ENCODE measurements at places on chromosomes 11 and 22.

GRCh38 chr11:131195661-131196517 lies 174.5 kb upstream of the NTM start:
- DNase-seq: no peak

GRCh38 chr11:41053894-41054293 lies 405.6 kb downstream of the LRRC4C start:
- DNase-seq: no peak

- DNase-seq: no peak
Observed at GRCh38 chr11:56700242-56700913, 1.5 kb downstream of the OR9G1 start.

DNA sequence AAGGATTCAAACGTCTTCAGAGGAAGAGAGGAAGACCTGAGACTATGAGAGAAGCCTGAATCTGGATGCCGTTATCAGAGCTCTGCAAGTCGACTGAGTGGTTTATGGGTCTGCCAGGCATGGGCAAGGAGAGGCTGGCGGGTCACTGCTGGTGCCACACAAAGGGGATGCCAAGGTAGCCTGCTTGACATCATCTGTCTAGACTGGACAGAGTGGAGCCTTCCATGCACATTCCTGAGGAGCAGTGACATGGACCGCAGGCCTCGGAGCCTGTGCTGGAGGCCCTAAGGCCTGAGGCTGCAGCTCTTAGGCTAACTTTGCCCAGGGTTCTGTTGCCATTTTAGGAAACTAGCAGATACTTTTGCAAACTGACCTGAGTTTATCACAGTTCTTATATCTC lies 127.4 kb downstream of the WT1 start:
- DNase-seq: no peak

DNA sequence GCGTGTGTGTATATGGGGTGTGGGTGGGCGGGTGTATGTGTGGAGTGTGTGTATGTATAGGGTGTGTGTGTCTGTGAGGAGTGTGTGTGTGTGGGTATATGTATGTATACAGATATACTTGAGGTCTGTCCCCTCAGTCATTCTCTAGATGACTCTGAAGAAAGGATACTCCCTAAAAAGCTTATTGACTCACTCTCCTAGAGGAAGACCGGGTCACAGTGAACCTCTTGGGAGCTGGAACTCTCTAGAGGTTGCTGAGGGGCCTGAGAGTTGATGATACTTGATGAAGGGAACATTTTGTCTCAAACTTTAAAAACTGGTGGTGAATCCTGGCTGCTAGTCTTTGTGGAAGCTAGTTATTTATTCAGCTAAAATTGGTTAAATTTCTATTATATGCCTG lies 15.1 kb downstream of the STX3 start:
- no peak for DNase-seq

DNA sequence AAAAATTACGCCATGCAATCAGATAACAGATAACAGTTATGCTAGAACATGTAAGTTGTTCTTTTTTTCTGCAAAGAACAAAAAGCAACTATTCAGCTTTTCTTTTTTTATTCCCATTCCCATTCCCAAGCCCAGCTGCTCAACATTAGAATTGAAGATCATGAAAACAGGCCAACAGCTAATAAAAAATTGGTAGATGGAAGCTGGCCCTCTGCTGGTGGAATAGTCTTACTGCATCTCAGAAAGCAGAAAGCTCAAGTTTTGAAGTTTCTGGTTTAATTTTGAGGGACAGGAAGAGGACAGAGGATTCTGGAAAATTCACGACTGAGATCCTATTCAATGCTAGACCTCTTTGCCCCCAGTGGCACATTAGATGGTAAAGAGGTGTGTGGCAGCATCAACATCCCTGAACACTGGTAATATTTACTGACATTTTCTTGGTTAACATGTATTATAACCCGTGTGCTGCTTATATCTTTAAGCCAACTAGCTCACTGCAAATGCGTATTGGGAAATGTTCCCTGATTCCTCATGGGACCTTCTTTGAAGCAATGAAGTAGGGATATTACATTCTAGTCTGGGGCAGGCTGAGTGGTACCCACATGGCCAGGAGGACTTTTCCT lies 591.2 kb downstream of the OPCML start:
- DNase-seq: no peak

DNA sequence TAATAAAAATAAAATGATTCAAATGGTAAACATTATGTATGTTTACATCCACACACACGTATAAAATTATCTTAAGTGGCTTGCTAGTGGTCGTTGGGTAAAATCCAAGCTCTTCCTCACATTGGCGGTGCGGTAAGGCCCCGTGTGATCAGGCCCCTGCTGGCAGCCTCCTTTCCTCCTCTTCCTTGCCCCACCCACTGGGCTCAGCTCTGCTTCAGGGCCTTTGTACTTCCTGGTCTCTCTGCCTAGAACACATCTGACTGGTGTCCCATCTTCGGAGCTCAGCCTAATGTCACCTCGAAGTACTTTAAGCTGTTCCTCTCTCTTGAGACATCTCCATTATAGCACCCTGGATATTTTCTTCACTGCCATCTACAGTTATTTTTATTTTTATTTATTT lies 52.8 kb downstream of the OSBP2 start:
- no peak for DNase-seq

DNA sequence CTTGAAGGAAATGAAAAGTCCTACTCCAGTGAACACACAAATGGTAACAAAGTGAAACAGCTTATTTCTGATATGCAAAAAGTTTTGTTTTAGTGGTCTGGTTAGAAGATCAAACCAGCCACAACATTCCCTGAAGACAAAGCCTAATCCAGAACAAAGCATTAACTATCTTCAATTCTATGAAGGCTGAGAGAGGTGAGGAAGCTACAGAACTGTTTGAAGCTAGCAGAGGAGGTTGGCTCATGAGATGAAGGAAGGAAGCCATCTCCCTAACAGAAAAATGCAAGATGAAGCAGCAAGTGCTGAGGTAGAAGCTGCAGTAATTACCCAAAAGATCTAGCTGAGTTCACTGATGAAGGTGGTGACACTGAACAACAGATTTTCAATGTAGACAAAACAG lies 168.4 kb downstream of the IGLL1 start:
- DNase-seq: no peak

DNA sequence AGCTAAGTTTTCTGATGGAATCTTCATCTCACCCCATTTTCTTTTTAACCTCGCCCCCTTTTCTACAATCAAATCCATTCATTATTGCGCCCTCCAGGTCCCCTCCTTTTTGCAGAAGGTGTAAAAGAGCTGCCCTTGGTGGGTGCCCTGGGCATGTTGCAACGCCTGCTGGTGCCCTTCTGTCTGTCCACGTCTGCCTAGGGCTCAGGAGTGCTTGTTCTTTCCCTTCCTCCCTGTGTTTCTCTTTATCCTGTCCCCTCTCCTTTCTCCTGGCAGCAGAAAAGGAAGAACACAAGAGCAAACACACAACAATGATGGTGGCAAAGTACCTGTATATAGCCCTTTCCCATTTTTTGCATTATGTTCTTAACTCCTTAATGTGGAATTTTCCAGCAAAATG lies 6.2 kb upstream of the TLCD5 start:
- no peak for DNase-seq

DNA sequence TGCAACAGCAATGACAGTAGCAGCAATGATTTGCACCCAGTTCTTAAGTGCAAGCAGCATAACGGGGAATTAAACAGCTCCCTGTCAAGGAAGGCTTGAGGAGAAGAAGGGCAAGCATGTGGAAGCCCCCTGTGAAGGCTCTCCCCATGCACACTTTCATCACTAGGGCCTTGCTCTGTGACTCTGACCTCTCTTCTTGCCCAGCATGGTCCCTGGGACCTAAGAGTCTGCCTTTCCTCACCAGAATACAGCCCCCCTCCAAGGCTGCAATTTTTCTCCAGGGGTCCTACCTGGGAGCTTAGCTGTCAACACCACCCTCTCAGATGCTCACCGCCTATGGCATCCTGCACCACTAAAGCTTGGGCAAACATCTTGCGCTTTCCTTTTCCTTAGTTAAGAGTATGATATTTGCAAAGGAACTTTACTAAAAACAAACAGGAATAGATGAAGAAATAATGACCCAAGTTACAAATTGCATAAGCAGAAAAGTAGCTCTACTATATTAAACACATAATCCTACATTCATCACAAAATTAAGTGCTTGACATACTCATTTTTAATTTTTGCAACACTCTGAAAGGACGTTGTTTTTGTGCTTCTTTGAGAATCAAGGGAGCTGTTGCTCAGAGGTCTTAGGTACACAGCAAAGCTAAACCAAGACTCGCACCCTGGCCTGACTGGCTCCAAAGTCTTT lies 187.6 kb downstream of the ADAMTS15 start:
- DNase-seq: no peak

DNA sequence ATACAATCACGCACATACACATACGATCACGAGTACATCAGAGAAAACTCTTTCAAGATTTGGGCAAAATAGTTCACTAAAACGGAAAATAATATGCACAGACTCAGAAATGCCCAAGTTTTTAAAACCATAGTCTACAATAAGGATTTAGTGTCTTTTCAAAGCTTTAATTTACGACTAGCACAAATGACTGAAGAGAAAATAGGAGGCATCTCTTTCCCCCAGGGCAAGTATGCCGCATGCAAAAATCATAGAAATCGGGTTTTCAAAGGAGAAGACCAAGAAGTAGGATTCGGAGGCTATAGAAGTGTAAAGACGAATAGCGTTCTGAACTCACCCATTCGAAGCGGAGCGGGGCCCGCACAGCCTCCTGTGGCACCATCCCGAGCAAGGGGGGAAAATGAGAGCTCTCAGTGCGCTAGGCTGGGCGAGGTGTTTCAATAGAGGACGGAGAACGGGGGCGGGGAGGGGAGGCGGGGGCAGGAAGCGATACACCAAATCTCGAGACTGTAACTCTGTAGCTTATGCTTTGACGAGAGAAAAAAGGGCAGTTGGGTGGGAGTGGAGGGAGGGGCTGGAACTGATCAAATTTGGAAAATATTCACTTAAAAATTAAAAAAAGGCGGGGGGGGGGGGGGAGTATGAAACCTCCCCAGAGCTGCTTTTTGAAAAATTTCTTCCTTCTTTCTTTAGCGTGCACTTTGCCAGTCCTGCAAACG lies 15.8 kb downstream of the BLID start:
- DNase-seq: no peak

- no peak for DNase-seq
Observed at GRCh38 chr22:37752189-37753087, 55.3 kb upstream of the GCAT start.

DNA sequence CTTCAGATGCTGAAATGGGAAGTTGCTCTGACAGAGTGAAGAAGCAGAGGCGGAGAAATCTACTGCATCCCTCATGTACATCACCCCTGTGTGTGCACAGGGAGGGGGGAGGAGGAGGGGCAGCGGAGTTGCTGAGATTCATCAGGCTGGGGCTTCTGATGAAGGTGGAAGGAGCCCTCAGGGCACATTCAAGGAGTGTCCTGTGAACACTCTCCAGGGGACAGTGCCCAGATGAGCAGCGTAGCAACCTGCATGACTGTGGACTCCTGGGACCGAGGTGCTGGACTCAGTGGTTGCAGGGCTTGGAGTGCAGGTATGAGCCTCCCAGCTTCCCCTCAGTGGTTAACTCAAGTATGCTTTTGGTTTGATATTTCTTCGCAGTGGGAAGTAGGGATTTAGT lies 257.8 kb upstream of the B3GAT1 start:
- DNase-seq: no peak

GRCh38 chr11:23680488-23681230 lies 816.2 kb upstream of the LUZP2 start:
- DNase-seq: no peak
